ENCODE measurements at places on chromosomes 12 and 14.

- no peak for DNase-seq
Observed at GRCh38 chr12:55658635-55659391, 22.1 kb downstream of the OR10P1 start.

DNA sequence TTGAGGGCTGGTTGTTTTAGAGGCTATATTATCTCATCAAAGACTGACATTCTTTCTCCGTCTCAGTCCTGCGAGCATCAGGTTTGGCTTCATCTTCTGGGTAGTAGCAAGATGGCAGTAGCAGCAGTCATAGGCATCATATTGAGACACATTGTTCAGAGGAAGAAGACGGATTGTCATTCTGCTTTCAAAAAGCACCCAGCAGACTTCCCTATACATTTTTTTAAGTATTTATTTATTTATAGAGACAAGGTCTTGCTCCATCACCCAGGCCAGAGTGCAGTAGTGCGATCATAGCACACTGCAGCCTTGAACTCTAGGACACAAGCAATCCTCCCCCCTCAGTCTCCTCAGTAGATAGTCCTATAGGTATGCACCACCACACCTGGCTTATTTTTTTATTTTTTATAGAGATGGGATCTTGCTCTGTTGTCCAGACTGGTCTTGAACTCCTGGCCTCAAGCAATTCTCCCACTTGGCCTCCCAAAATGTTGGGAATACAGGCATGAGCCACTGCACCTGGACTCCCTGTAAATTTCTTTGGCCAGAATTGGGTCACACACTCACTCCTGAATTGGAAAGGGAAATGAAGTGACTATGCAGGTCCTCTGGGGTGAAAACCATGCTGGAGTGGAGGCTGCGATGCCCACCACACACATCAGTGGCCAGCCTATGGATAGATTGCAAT lies 125.4 kb downstream of the SLC38A6 start:
- DNase-seq: no peak

DNA sequence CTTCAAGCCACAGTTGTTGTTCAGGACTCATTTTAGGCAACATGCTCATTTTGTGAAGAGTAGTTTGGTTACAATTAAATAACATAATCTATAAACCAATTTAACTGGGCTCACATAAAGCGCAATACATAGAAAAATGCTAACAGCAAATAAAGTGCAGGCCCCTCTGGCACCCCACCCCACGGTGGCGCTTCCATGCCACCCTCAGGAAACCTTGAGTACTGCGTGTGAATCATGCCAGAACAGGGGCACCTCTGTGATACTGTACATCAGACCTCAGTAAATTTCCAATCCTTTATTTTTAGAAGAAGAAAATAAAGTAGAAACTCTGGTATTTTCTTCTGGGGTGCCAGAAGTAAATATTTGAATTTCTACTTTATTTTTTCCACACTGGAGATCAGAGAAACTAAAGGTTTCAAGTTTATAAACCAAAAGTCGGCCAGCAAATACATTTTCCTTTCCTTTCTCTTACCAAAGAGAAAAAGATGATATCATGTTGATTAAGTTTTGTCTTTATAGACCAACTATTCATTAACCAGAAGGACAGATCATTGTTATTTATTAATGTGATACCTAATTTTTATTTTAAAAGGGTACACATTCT lies 316.8 kb downstream of the PAWR start:
- DNase-seq: no peak

DNA sequence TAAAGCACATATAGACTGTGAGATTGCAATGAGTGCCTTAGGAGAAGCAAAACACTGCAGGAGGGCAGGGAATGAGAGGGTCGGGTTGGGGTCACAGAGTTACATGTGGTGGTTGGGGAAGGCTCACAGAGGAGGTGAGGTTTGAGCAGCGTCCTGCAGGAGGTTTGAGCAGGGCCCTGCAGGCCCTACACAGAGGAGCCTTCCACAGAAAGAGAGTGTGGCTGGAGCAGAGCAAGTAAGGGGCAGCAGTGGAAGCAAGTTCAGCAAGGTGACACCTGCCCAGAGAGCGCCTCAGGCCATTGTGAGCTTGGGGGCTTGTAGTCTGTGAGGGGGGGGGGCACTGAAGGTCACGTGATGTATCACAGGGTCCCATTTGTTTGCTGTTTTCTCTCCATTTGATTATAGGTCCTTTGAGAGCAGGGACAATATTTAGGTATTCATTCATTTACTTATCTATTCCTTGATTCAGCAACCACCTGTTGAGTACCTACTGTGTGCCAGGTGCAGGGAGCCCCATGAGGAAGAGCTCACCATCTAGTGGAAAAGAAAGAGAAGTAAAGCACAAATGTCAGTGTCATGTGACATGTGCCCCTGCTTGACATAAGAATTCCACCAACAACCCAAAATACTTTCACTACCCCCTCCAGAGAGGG lies 56.6 kb downstream of the GALNT16 start:
- no peak for DNase-seq

- no peak for DNase-seq
Observed at GRCh38 chr14:24233538-24233866, 773 bp downstream of the GMPR2 start.

- no peak for DNase-seq
Observed at GRCh38 chr12:50187084-50187900, 20.1 kb upstream of the CERS5 start.

DNA sequence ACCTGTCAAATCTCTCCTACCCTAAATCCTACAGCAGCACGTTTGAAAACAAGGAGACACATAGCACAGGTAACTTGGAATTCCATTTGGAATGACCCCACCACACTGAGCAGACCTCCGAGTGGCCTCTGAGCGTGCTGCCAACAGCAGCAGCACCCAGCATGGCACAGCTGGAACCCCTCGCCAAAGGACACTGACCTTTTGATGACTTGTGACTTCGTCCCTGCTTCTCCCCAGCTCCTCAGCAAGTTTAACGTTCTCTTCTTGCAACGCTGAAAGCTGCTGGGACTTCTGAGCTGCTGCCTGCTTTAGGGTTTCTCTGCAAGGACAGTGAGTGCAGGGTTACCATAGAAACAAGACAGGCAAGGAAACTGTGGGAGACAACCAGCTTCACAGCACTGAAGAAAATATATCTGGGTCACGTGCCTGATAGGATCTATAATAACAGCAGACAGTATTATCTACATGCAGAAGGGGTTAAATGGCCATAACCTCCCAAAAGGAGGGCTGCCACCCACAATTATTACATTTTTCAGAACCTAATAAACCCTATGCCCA lies 43.3 kb upstream of the VPS33A start:
- no peak for DNase-seq

DNA sequence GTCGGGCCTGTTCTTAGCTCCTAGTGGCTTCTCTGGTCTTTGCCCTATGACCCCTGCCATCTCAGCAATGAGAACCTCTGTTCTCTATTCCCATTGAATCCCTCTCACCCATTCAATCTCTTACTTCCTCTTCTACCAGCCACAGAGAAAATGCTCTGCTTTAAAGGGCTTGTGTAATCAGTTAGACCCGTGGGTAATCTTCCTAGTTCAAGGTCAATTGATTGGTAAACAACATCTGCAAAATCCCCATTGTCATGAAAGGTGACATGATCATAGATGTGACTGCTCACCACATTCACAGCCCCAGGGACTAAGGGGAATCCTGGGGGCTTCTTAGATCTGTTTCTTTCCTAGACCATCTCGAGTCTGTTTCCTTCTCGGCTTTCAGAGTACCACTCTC lies 7.2 kb upstream of the CCDC197 start:
- no peak for DNase-seq

DNA sequence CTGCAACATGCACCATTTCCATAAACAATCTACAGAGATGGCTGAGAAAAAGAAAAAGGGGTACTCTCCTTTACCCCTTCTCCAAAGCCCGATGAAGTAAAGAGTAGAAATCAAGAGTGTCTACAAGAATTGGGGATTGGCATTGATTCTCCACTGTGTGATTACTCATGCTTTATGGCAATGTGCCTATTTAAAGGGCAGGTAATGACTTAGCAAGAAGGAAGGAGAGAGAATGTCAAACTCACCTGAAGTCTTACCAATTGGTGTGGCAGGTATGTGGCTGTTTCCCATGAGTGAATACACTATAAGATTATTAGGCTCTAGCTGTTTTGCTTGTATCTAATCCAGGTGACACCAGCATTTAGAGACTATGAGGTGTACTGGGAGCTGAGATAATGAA lies 275.3 kb downstream of the CCER1 start:
- DNase-seq: no peak

DNA sequence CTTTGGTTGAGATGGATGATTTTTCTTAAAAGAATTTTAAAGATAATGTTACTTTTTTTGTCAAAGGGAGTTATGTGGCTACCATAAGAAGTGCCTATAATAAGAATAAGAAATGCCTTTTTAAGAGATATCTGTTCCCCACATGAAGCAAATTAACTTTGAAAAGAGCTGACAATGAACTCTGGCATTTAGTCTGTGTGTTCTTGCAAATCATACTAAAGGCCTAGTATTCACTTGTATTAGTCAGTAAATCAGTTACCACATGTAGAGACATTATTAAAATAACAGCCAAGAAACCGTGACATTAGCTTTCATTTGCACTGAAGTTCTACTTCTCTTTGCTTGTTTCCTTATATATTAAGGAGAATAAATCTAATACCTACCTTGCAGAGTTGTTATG lies 296.3 kb downstream of the CCDC91 start:
- DNase-seq: no peak

GRCh38 chr12:100433701-100434100 lies 40.0 kb upstream of the NR1H4 start:
- DNase-seq: no peak

DNA sequence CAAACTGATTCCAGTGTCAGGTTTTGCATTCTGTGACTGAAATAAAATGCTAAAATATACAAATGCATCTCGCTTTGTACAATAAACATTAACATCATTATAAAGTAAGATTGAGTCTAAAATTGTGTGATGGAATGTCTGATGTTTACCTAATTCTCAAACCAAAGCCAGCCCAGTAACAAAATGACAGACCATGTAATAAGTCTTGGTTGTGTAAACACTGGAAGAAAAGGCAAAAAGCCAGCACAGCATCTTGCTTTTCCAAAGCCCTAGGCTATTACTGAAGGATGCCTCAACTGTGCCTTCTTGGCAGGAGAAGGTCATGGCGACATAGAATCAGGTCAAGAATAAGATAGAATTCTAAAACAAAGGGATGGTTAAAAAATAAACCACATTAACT lies 169.6 kb downstream of the EGLN3 start:
- no peak for DNase-seq

GRCh38 chr14:68368850-68369249 lies 424.0 kb downstream of the ZFP36L1 start:
- no peak for DNase-seq

GRCh38 chr12:84875241-84875640 lies 37.4 kb downstream of the SLC6A15 start:
- DNase-seq: no peak

- DNase-seq: no peak
Observed at GRCh38 chr12:45708901-45709300, 20.6 kb upstream of the ARID2 start.

DNA sequence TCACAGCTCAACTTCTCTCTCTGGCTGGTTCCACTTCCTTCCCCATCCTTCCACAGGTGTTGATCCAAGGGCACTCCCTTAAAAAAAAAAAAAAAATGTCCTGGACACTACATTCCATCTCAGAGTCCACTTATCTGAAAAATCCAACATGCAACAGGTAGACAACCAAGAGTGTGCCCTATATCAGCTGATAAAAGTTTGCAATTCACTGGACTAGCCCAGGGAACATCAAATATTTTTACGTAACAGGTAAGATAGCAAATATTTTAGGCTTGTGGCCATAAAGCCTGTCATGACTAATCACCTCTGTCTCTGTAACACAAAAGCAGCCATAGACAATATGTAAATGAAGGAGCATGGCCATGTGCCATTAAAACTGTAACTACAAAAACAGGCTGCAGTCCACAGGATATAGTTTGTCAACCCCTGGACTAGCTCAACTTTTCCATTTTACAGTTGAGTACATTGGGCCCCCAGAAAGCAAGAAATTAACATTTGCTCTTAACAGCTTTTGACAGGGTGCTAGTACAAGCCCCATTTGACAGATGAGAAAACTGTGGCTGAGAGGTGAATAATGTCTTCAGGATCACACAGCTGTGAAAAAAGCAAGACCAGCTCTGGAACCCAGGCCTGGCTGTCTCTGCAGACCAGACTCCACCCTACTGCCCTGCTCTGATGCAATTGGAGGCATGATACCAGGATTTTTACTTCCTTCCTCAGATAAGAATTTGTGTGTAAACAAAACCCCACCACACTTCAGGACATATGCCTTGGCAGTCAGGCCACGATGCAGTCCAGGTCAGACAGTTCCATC lies 68.9 kb downstream of the CMKLR1 start:
- DNase-seq: no peak

DNA sequence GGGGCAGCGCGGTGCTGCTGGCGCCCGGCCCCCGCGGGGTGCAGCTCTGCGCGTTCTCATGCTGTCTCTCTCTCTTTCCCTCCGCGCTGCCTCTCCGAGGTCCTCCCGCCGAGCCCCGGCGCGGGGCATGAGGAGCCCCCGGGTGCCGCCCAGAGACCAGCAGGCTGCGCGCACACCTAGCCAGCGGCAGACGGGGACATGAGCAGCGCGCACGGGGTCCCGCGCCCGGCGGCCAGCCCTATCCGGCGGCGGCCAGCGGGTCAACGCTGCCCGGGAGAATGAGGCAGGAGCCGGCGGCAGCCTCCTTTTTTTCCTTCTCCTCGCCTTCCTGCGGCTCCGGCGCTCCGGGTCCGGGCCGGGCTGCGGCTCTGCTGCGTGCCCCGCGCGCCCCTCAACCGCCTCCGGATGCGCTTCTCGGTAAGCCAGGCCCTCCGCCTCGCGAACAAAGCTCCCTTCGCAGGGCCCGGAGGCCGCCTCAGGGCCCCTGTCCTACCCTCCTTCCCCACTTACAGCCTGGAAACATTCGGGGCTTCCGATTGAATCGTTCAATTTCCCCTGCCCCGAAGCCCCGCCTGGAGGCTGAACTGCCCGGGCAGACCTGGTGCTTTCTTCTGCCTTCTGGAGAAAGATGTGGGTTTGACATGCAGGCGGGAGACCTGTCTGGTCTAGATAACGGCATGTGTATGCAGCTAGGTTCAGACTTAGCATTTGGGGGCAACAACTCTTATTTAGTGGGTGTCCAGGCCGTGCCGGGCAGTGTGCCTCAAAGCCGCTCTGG lies at the start of gene TUNAR:
Gene TUNAR (plus strand): TSS at position 72 of the 778 bp plus-strand sequence.
- no peak for DNase-seq

DNA sequence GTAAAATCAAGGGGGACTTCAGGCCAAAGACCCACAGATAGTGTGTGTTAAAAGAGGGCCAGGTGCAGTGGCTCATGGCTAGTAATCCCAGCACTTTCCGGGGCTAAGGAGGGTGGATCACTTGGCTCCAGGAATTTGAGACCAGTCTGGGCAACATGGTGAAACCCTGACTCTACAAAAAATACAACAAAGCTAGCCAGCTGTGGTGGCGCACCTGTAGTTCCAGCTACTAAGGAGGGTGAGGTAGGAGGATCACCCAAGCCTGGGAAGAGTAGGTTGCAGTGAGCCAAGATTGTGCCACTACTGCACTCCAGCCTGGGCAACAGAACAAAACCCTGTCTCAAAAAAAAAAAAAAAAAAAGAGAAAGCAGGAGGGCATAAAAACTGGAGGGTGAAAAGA lies 8.5 kb downstream of the VCPKMT start:
- no peak for DNase-seq

- DNase-seq: peak; percentile 64
Observed at GRCh38 chr14:95146079-95146771, 11.1 kb downstream of the DICER1 start.
